ENCODE measurements at places on chromosomes 2 and 18. TPM values are rescaled to one million over a fixed set of nuclear protein-coding genes. Genes with fewer than 3 reads are reported as not detected.

MOGAT1 gene
- total RNA-seq, result not detected

DNA sequence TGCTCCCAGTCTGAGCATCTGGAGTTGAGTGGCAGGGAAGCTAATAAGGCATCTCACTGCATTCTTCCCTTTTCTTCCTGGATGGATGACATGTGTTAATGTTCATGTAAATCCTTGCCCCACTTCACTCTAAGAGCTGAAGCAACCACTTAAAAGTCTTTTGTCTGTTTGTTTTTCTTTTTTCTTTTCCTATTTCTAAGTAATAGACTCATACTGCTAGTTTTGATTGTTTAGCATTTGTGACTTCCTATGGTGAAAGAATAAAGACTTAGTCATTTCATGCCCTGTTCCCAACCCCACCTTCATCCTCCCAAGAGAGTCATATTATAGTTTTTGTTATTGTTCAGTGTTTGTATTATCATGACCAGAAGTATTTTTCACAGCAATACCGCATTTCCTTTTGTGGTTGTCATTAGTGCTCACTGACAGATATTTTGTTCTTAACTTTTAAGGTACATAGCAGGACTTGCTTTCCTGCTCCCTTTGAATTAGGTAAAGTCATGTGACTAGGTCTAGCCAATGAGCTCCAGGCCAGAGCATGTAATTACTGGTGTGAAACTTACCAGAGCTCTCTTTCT, 18.1 kb upstream of the SPP2 start:
- no peak for DNase-seq

DSC2 gene
- 4.7 TPM for total RNA-seq

DNA sequence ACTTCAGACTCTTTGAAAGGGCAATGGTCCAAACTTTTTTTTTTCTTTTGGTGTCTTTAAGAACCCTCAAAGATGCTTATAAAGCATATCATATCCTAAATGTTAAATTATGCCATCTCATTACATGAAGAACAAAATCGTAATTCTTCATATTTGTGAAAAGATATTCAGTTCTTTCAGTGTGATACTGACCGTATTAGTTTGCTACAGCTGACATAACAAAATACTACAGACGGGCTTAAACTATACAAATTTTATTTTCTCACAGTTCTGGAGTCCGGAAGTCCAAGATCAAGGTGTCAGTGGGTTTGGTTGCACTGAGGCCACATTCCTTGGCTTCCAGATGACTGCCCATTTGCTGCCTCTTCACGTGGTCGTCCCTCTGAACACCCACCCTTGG, 1377.2 kb upstream of the ZEB2 start:
- DNase-seq, result no peak

PLEK gene
- 19.4 TPM for total RNA-seq

GRCh38 chr2:199460101-199460671, 2.4 kb upstream of the SATB2 start:
- DNase-seq, result no peak

FOXI3 gene
- total RNA-seq, result not detected

GRCh38 chr18:34357944-34358580, 133.3 kb upstream of the NOL4 start:
- DNase-seq, result no peak

DHX57 gene
- 17.1 TPM for total RNA-seq

CAB39 gene
- 56.8 TPM for total RNA-seq

Measured in adrenal gland (tissue), 19 donors.